ENCODE measurements at places on chromosomes 11 and 22.

GRCh38 chr11:131446590-131447275 lies 76.3 kb downstream of the NTM start:
- no peak for DNase-seq

DNA sequence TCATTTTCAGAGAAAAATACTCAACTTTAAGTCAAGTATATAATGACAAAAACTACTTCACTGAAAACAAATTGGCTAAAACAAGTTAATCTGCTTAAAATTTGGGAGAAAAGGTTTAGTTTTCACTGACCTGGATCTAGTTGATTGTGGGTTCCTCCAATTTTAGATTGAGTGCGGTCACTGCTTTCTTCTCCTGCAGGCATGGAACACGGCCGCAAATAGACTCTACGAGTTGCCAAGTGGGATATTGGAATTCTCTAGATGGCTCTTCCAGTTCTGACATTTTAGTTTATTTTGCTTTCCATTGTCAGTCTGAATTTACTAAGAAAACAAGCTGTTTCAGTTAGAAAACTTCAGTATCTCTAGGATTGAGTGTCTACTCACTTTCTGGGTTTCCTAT lies 12.3 kb downstream of the OR4C5 start:
- no peak for DNase-seq

DNA sequence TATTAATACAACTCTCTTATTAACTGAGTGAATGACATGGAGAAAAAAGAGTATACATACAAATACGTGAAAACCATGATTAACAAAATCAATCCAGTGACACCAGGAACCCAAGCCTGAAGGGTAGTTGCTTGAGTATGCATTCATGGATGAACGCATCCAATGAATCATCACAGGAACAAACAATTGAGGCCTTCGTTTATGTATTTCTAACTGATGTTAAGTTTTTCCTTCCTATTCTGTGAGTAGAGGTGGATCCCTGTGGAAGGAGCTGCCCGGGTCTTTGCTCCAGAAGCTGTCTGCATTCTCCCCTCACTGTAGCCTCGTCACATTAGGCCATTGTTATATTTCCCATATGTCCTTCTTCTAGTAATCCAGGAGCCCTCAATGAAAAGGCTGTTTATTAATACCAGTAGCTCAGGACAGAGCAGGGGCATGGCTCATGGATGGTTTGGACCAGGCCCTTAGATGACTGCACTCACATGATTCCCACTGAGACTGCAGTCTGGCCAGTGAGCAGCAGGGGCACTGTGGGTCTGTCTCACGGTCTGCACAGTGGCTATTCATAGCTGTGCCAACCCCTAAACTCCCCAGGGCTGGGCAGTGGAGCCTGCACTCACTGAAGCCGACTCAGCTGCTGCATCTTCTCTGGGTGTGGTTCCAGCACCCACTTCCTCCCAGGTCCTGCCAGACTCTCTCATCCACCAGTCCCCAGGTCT lies 128.1 kb upstream of the TOP3B start:
- peak; percentile 57 for DNase-seq

DNA sequence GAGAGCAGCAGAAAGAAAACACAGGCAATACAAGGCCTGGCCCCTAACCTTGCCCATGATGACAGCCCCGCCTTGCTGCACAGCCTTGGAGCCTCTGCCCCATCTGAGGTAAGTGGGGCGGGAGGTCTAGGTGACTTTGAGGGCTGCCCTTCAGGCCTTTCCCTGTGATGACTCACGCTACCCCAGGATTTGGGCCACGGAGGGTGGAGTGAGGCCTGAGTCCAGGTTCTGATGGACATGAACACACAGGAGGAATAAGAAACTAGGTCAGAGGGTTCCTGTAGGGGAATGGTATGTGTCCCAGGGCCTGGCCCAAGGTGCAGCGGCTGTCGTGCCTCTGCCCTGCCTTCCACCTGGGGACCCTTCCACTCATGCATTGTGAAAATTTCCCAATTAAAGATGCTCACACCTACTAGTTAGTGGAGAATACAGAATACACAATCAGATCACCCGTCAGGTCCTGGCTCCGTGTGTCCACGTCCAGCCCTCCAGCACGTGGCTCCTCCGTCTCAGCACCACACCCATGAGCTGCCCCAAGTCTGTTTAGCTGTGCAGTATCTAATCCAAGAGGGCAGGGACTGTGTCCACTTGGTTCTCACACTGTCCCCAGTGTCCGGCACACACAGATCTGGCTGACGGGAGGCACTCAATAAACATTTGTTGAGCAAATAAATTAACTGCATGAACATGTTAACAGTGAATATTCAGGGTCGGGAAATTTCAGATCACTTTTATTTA lies 111.0 kb downstream of the CHST1 start:
- no peak for DNase-seq

- DNase-seq = peak; percentile 78
Measured at GRCh38 chr11:121582296-121582695, 129.5 kb upstream of the SORL1-AS1 start.

Measured in hematopoietic multipotent progenitor cell (in vitro differentiated cells).